ENCODE measurements at places on chromosomes 6 and 20. TPM values are rescaled to one million over a fixed set of nuclear protein-coding genes. Genes with fewer than 3 reads are reported as not detected.

Gene SLC2A10
- 20.4 TPM for polyA plus RNA-seq

Gene HUS1B
- polyA plus RNA-seq = 0.08 TPM

Gene TRIM15
- polyA plus RNA-seq = not detected

Gene CFAP61
- polyA plus RNA-seq = not detected

Gene CENPQ
- polyA plus RNA-seq = 12.0 TPM

Gene HTR1B
- polyA plus RNA-seq = 1.5 TPM

Gene FAM184A
- 0.43 TPM for polyA plus RNA-seq

Gene ROS1
- polyA plus RNA-seq = 0.01 TPM

Gene THBD
- polyA plus RNA-seq = 4.9 TPM

Gene POPDC3
- polyA plus RNA-seq = 18.6 TPM

Gene CD93
- 0.01 TPM for polyA plus RNA-seq

Gene WFDC12
- polyA plus RNA-seq = not detected

Gene CRISP2
- polyA plus RNA-seq = not detected

Gene VGLL2
- not detected for polyA plus RNA-seq

Gene TREML1
- polyA plus RNA-seq = not detected
